ENCODE measurements at places on chromosomes 12 and 14.

- DNase-seq, result no peak
These were observed 64.6 kb downstream of the SUSD6 start for GRCh38 chr14:69675877-69676416.

- DNase-seq, result no peak
These were observed 39.8 kb upstream of the OVCH1 start for GRCh38 chr12:29537298-29537697.

DNA sequence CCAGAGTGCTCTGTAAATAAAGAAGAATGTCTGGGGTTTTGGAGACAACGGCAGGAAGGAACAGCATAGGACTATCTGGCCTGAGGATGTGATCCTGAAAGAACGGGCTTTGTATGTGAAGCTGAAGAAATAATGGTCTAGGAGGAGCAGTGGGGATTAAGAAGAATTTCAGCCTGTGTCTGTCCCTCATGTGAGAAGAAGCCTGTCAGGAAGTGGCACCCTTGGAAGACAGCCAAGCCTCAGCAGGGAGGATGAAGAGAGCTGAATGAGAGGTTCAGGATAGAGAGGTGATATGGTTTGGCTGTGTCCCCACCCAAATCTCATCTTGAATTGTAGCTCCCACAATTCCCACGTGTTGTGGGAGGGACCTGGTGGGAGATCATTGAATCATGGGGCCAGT is 56.9 kb upstream of the TCL1A start:
- DNase-seq, result no peak

GRCh38 chr14:89902881-89903280 is 51.6 kb downstream of the EFCAB11 start:
- no peak for DNase-seq

DNA sequence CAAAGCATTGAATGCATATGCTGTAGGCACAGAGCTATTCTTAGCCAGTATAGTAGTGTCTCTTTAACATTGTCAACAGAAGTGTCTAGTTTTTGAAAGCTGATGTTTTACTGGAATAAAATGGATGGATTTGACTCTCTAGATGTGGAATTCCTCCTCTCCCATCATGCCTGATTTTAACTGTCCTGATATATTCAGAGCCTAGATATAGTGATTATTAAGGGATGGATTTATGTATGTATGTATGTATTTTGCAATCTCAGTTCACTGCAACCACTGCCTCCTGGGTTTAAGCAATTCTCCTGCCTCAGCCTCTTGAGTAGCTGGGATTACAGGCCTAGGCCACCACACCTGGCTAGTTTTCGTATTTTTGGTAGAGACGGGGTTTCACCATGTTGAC is 144.8 kb upstream of the NAV3 start:
- no peak for DNase-seq

DNA sequence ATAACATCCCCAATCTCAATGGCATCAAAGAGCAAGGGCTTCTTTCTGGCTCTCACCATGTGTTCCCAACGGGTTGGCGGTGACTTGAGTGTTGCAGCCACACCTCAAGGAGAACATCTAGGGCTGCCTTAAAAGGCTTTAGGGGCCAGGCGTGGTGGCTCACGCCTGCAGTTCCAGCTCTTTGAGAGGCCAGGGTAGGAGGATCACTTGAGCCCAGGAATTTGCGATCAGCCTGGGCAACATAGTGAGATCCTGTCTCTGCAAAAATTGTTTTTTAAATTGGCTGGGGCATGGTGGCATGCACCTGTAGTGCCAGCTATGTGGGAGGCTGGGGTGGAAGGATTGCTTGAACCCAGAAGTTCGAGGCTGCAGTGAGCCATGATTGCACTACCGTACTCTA is 14.9 kb downstream of the RFLNA start:
- no peak for DNase-seq
